A549 treated with CORT108297 at 1 μM for 4 hours (cell line): ENCODE measurements at places on chromosomes 5 and 9. TPM values are rescaled to one million over a fixed set of nuclear protein-coding genes. Genes with fewer than 3 reads are reported as not detected.

GABRA6 gene
- not detected in 5 replicates for total RNA-seq

GLT6D1 gene
- not detected in 5 replicates for total RNA-seq

OTULIN gene
- 17.3 to 24.1 TPM (median 19.4 TPM) in 5 replicates for total RNA-seq

LCN15 gene
- 0.02 TPM in 1 of 5 replicates, not detected in the others for total RNA-seq

GOLM1 gene
- total RNA-seq: 106 to 123 TPM (median 114 TPM) in 5 replicates

PIP5KL1 gene
- 1.4 to 2.4 TPM (median 2.3 TPM) in 5 replicates for total RNA-seq

PLCXD3 gene
- 0.17 to 0.37 TPM (median 0.27 TPM) in 5 replicates for total RNA-seq

LECT2 gene
- total RNA-seq: not detected in 5 replicates

MRNIP gene
- total RNA-seq: 15.6 to 23.6 TPM (median 18.6 TPM) in 5 replicates

PCDHA9 gene
- 0.01 TPM in 1 of 5 replicates, not detected in the others for total RNA-seq

TAF11L2 gene
- total RNA-seq: not detected in 5 replicates

LCN12 gene
- total RNA-seq: 0.48 to 1.5 TPM (median 1.5 TPM) in 5 replicates

KYAT1 gene
- total RNA-seq: 8.4 to 10.0 TPM (median 9.5 TPM) in 5 replicates
